CD14-positive monocyte (primary cell): ENCODE measurements at places on chromosomes 2 and 18.

DNA sequence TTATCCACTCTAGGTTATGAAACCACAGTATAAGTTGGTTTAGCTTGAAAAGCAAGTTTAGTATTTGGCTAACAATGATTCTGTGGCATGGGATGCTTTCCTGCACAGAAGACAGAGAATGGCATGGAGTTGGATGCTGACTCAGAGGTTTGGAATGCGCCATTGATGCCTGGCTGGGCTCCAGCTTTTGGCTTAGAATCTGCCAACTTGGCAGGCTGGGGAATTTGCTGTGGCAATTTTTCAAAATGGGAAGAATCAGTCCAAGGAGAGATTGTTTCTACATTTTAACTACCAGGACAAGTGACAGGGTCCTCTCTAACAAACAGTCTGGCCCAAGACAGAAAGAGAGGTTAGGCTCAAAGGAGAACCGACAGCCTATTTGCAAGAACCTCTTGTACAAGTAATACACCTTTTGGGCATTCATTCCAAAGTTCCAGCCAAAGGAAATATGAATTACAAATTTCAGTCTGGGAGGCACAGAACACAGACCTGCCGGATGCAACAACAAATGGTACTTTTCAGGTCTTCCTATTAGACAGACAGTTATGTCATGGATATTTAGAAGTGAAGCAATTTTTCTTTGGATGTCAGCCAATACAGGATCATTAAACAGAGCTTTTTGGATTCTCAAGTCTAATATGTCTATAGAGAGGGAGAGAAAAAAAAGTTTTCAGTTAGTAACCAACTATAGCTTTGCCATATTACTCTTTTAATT is 1027.7 kb downstream of the TMEM182 start:
- no peak for DNase-seq

DNA sequence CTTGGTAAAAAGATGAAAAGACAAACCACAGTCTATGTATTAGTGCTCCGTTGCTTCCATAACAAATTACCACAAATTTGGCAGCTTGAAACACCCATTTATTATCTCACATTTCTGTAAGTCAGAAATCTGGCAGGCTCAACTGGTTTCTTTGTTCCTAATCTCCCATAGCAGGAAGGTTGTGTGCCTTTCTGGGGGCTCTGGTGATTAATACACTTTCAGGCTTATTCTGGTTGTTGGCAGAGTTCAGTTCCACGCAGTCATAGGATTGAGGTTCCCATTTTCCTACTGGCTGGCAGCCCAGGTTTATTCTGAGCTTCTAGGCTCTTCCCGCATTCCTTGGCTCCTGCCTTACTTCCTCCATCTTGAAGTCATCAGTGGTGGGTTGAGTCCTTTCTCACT is 189.3 kb downstream of the ANAPC1 start:
- DNase-seq, result no peak

DNA sequence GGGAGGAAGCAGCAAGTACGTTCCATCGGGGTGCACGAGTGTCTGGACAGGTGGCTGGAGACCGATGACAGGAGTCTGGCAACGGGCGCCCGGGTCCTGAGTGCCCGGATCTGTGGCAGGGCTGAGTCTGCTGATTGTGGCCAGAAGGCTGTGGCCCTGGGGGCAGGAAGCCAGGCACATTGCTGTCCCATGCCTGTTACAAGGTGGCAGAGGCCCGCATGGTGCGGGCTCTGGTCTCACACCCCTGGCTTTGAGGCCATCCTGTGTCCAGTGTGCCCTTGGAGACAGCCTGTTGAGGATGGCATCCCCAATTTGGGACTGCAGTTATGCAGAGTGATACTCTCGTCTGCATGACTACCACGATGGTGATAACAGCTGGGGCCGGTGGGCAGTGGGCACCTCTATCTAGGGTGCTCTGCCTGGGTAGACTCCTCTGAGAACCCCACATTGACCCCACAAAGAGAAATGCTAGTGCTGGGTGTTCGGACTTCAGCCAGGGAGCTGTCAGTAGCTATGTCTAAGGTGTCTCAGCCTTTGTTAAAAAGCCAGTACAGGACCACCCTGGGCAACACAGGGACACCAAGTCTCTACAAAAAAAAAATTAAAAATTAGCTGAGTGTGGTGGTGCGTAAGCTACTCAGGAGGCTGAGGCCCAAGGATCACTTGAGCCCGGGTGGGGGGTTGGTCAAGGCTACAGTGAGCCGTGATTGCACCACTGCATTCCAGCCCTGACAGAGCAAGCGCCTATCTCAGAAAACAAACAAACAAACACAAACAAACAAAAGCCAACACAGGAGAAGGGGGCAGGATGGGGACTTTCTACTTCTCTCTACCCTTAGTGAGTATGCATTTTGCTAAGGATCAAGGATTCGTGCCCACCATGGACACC is 88.3 kb downstream of the RHOB start:
- DNase-seq, result no peak

- no peak for DNase-seq
These were observed 235.8 kb downstream of the SEPTIN10 start for GRCh38 chr2:109377976-109378375.

DNA sequence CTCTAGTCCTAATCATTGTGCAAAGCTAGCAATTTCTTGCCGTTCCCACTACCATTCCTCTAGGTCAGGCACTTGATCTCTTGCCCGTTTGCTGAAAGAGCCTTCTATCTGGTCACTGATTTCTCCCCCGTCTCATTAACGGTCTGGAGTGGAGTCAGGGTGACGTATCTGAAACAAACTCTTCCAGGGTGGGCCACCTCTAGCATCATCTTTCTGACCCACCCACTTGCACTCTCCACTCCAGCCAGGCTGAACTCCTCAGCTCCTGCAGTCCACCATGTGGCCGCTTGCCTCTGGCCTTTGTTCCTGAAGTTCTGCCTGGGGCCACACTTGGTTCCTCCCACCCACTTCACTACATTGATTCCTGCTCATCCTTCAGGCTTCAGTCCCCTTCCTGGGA is 13.3 kb downstream of the BCL2 start:
- no peak for DNase-seq

DNA sequence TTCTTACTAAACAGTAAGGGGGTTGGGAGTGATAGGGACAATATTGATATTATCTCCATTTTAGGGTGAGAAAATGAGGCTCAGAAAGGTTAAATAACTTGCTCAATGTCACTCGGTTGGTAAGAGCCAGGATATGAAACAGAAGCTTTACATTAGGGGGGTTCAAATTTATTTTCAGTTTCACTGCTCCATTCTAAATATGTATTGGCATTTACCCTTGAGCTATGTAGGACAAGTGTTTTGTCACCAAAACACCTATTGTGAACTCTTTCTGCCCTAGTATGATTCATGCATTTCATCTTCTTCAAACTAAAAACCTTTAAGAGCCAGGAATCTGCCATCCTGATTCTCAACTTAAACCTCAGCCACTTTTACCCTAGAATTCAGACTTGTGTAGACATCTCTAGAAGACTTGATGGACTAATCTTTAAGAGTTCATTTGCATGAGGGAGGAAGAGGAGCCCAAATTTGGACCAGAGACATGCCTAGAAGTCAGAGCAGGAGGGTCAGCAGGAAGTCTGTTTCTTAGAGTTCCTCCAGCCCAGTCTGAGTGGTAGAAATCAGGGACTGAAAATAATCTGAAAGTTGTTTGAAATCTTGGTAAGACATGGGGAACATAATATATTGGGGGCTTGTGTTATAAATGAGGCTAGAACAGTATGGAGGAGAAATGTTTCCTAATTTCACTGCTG is 129.4 kb upstream of the ATP5MC3 start:
- no peak for DNase-seq

DNA sequence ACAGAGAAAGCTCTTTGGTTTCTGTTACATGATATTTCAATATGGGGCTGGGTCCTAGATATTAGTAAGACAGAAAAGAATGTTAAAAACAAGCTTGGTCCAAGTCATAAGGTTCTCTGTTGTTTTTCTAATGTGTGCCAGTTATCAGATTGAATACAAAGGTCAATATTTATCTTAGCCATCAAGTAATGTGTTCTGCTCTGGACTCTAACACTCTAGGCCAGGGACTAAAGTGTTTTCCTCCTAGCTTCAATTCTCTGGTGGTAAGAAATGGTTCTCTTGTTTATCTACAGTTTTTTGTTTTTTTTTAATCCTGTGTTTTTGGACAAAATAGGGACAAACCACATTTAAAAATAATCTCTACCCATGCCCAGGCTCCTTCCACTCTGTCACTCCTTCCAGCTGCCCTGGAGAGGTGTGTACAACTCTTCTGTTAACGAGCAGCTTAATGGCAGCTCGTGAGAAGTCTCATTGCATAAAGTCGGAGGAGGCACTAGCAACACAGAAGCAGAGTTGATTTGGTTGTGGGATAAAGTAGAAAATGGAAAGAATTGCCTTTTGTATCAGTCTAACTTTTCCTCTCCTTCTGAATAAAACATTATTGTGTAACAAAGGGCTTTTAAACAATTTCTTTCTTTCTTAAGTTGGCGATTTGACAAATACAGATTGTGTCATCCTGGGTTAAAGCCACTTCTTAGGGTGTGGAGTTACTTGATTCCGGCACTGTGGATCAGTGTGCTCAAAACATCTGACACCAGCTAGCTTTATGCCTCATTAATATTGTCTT is 8.0 kb upstream of the SESTD1 start:
- no peak for DNase-seq

GRCh38 chr2:56369316-56369715 is 185.5 kb downstream of the CCDC85A start:
- no peak for DNase-seq

DNA sequence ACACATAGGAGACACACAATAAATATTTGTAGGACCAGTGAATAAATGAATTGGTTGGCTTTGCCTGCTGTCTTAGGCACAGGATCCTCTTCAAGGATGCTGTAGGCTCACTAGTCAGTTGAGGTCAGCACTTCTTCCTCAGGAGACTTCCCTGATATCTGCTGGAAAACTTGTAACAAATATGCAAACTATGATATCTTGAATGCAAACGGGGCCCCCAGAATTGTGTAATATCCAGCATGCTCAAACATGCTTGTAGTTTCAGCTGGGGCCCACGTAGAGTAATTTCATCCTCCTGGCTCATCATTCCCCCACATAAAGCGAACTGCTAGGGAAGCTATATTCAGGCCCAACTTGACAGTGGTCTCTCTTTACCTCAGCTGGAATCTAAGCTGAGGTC is 43.6 kb downstream of the POLE4 start:
- no peak for DNase-seq

- DNase-seq, result no peak
These were observed 523.8 kb upstream of the TNP1 start for GRCh38 chr2:217383620-217384019.

- no peak for DNase-seq
These were observed 4.8 kb upstream of the PDIA6 start for GRCh38 chr2:10817413-10817812.

- no peak for DNase-seq
These were observed 176.0 kb downstream of the SMAD2 start for GRCh38 chr18:47754311-47755101.

DNA sequence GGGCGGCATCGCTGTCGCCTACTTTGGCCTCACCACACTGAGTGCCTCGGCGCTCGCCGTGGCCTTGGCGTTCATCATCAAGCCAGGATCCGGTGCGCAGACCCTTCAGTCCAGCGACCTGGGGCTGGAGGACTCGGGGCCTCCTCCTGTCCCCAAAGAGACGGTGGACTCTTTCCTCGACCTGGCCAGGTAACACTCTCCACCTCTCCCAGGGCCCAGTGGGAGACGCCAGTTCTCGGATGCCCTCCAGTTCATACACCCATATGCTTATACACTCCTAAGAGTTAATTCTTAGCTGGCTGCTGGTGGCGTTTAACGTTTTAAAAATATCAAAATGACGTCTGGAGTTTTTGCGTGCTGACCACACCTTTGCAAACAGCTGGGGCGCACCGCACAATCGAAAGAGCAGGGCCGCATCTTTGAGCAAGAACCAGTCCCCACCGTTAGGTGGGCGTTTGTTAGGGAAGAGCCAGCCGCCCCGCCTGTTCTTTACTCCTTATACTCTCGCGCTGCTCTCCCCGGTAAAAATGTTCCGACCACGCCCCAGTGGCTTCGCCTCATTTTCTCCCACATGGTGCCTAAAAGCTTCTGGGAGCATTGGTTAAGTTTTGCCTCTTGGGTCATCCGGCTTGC is 899 bp downstream of the SLC1A4 start:
- no peak for DNase-seq

DNA sequence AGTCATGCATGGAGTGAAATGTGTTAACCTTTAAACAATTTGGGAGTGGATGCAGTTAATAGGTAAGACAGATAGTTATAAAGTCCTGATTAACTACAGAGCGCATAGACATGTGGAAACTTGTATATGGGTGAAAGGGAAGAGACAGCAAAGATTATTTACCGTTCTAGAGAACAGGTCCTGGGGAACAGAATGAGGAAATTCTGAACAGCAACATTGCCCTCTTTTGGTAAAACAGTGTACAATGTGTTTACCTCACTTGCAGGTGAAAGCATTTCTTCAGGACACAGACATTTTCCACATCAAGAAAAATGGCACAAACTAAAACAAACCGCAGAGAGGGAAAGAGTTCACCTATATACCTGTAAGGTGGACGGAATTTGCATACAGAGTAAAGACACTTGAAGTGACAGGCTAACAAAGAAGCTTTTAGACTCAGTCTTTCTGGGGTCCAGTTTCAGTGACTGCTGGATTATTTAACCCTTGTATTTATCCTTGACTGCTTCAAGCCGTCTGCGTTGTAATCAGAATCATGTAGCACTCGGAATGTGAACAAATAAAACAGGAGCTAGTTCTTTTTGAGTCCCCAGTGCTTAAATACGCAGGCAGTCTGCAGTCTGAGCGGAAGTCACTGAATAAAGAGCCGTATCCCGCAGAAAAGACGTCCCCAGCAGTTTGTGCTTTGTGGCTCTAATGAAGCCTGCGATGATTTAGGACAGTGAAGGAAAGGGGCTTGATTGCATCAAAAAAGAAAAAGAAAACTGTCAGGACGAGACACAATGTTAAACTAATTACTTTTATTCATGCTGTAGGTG is 364.8 kb upstream of the GALNT5 start:
- DNase-seq, result no peak

DNA sequence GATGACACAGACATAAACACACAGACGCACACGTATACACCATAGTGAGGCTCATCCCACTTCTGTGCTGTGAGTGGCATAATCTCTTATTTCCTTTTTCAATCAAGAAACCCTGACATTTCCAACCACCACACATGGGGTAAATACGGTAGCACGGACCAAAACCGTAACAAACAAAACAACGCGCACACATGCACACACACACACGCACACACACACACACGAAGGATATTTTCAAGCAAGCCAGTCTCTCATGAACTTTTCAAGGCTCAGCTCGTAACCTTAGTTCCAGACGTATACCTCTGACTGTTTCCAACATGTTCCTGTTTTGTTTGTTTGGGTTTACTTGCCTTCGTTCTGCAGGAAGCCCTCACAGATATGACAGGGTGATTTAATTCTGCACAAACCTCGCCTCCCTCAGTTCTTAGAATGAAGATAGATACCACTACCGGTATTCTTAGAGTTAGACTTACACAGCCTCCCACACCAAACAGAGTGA is 119.8 kb downstream of the BCL2 start:
- DNase-seq, result no peak

DNA sequence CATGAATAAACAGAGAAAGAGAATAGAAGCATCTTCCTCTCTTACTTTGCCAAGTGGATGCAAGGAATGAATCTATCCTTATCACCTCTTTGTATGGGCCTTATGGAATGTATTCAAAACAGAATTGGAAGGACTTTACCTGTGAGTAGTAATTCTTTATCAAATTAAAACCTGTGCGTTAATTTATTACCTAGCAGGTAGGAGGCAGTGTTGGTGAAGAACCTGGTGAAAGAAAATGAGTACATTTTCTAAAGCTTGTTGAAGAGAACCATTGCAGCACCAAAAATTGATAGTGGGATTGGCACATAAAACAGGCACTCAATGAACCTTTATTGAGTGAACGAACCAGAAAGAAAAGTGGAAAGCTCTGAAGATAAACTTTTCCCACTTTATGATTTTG is 1302.1 kb upstream of the CELF4 start:
- no peak for DNase-seq
